ENCODE measurements at places on chromosomes 7 and 10. TPM values are rescaled to one million over a fixed set of nuclear protein-coding genes. Genes with fewer than 3 reads are reported as not detected.
A peak's percentile ranks its signal among the peaks of the same experiment; 100 is the strongest.

DNA sequence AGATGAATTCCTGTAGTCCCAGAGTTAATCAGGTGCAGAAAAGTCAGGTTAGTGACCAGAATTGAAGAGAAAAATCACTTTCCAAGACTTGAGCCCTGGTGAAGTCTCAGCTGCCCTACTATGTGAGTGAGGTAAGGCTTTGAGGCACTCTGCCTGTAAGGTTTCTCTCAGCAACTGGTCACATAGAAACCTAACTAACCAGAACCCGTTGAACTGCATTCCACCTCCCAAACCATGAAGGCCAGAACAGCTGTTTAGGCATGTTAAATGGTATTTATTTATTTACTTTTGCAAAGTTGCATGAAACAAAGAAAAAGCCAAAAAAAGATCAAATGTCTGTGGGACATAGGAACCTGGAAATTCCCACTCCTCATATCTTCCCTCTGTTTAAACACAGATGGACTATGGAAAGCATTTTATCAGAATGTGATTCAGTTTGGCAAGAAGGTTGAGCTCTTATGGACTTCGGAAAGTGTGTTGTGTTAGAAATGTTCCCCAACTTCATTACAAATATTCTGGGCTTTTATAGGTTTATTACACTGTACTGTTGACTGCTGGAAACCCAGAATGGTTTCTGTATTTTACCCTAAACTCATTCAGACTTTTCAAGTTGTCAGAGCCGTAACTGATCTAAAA lies 12.8 kb upstream of the GPR85 start:
- DNase-seq, result peak; percentile 51

- peak; percentile 19 for DNase-seq
Measured at GRCh38 chr10:70779511-70780369, 5.4 kb downstream of the TBATA start.

Gene ZNF282
- 26.2 TPM for total RNA-seq

- no peak for DNase-seq
Measured at GRCh38 chr7:7212612-7213011, 30.3 kb downstream of the C1GALT1 start.

GRCh38 chr7:15648461-15648961 lies 38.0 kb downstream of the MEOX2 start:
- DNase-seq, result no peak

GRCh38 chr7:1899196-1899595 lies 229.1 kb downstream of the ELFN1 start:
- no peak for DNase-seq

DNA sequence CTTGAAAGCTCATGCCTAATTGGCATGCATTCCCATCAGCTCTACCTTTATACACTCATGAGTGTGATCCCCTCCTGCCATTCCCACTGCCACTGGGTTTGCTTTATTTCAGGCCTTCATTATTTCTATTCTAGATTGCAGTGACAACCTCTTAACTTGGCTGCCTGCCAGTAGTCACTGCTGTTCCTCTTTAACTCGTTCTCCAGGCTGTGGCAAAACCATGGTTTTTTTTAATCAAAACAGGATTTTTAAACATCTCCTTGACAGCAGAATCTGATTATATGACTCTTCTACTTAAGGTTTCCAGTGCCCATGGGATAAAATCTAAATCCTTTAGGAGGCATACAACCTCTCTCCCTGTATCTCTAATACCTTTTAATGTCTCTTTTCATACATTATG lies 223.7 kb upstream of the PCDH15 start:
- peak; percentile 56 for DNase-seq

GRCh38 chr7:94605031-94605430 lies 50.9 kb downstream of the SGCE start:
- no peak for DNase-seq

DNA sequence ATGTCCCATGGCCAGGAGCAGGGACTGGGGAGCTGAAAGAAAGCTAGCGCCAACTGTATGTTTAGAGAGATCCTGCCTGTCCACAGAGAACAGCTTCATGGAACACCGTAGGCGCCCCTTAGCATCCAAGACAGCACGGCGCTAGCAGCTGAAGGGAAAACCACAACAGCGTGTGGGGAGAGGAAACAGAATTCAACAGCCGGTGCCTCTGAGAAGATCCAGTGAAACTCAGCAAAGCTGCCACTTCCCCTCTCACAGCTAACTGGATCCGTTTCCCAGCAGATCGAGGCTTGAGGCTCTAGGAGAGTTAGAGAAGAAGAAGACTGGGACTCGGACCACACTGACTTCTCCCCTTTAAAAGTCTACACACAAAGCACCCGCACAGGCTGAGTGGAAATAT lies 145.0 kb downstream of the MAD1L1 start:
- no peak for DNase-seq

DNA sequence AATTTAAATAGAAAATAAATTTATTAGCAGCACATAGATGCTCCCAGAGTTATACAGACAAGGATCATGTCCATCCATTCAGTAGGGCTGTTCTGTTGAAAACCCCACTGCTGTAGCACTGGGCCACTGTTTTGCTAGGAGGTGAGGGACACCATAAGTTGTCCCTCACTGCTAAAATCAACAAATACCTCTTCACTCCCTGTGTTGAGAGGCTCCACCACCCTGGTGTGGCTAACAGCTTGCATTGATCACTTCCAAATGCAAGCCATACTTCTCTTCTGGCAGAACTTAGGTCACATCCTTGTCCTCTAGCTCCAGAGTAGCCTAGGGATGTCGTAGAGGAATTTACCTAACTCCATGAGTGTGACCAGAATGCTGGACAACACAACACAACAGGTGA lies 55.4 kb downstream of the MDFIC start:
- no peak for DNase-seq

Gene GIMAP6
- total RNA-seq, result 20.9 TPM

GRCh38 chr10:102452672-102453340 lies 1.5 kb upstream of the C10orf95 start:
- no peak for DNase-seq

Gene MNX1
- not detected for total RNA-seq

Gene SGCE
- total RNA-seq, result 266 TPM

DNA sequence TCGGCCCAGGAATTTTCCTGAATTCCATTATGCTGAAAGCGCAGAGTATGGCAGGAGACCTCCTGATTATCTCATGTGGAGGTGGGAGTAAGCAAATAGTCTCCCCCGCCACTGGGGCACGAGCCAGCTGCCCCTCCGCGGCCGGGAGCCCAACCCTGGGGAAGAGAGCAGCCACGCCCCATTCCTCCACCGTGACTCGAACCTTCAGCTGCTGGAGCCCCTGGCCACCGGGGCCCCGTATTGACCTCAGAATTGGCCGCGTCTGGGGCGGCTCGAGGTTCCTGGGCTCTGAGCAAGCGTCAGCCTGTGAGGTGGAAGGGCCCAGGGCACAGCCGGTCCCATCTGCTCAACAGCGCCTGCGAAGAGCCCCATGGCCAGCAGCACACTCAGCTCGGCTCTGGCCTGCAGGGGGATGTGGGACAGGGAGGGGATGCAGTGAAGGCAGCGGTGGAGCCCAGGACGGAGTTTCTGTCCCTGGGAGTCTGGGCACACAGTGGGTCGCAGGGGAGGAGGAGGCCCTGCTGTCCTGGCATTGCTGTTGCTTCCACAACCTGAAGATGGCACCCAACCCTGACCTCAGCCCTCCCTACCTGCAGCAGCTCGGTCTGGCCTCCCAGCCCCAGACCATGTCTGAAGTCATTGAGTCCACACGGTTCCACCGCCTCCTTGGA lies 97.8 kb downstream of the CHST15 start:
- peak; percentile 74 for DNase-seq

DNA sequence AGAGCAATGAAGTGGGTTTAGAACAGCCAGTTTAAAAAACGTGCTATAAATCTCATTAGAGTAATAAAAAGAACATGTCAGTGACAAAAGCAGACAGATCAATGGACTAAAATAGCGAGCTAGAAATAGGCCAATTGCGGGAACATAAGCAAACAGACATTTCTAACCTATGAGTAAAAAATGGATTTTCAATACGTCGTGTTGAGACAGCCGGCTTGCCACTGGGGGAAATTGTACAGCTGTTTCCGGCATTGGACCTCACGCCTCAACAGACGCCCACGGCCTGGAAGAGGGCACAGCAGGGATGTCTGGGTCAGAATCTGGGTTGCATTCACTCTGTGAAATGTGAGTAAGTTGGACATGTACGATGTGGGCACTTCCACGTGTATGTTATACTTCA lies 92.9 kb downstream of the SVOPL start:
- DNase-seq, result peak; percentile 33

Gene LIPK
- total RNA-seq, result 1.1 TPM

Gene CNTNAP2
- 1.9 TPM for total RNA-seq

Gene LRIT2
- not detected for total RNA-seq

DNA sequence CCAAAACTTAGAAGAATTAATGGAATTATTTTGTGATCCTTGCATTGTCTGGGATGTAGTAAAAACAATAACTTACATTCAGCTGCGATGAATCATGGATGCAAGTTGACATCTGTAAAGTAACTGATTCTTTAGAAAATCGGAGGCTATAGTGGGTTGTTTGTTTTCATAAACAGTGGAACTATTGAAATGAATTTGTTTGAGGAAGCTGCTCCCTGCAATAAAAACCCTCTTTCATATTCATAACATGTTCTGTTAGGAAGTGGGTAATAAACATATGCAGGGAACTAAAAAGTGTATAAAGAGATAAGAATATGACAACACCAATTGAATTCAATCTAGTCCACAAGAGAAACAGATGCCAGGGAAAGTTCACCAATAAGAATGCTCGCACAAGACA lies 53.6 kb downstream of the AGMO start:
- no peak for DNase-seq

Gene LRRC18
- not detected for total RNA-seq

DNA sequence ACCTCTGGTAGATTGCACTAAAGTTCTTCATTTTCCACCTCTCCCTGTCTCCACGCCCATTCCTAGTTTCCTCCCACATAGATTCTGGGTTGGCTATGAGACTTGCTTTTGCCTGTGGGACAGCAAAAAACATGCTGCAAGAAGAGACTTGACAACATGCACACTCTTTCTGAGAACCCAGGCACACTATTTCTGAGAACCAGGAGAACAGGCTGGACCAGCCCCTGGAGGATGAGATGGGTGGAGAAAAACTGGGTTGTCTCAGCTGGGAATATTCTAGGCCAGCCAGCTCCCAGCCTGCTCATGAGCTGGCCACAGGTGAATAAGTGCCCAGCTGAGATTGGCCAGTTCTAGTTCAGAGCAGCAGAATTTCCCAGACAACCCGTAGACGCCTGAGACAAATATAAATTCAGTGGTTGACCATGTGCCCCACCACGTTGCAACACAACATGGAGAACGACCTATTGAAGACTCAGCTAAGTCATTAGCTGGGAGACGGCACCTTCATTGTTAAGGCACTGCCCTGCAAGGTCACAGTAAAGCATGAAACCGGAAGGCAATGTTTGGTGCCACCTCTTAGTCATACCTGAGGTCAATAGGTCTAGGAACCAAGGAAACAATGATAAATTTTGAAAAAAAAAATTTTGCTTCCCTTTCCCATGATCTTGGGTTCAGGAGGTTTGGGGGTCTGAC lies 92.7 kb upstream of the AKR1E2 start:
- peak; percentile 68 for DNase-seq

Gene ABCB4
- 3.7 TPM for total RNA-seq

Gene CABCOCO1
- total RNA-seq, result 0.92 TPM

DNA sequence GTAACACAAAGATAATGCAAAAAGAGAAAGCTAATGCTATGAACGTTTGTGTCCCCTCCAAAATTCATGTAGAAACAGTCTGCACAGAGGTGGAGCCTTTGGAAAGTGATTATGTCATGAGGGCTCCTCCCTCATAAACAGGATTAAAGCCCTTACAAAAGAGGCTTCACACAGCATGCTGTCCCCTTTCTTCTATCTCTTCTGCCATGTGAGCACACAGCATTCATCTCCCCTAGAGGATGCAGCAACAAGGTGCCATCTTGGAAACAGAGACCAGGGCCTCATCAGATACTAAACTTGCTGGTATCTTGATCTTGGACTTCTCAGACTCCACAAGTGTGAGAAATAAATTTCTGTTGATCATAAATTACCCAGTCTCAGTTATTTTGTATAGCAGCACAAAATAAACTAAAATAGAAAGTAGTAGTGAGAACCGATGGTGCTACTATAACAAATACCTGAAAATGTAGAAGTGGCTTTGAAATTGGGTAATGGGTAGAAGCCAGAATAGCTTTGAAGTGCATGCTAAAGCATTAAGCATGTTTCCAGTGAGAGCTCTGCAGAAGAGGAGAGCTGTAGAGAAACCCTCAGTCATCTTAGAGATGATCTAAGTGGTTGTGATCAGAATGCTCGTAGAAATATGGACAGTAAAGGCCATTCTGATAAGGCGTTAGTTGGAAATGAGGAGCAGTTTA lies 108.7 kb downstream of the DNAJC1 start:
- DNase-seq, result no peak

Gene SPACDR
- not detected for total RNA-seq

Gene GJD4
- total RNA-seq, result 0.21 TPM

Gene DPCD
- 18.1 TPM for total RNA-seq

Gene TUBB8
- total RNA-seq, result not detected

Gene UNCX
- not detected for total RNA-seq

GRCh38 chr7:127322351-127322750 lies 69.6 kb upstream of the GRM8 start:
- DNase-seq, result no peak

Gene CFAP70
- 1.8 TPM for total RNA-seq

Gene ELMO1
- total RNA-seq, result 59.9 TPM

Gene NPFFR1
- not detected for total RNA-seq

GRCh38 chr7:149833495-149834130 lies 4.6 kb upstream of the ZNF862 start:
- DNase-seq, result no peak

DNA sequence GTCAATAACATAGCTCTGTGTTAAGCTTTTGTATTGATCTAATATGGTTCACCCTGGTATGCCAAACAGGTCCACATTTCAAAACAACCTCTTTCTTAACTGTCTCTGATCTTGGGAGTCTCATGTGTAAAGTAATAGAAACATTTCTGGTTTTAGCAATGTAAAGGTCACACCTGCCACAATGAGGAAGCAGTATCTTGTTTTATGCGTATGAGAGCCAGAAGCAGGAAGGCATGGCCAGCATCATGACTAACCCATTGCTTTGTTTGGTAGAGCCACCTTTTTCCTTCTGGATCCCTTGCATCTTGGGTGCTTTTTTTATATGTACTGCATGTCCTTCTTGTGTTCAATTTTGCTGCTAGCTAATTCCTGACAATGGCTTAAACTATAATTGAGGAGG lies 411.3 kb upstream of the SEMA3C start:
- no peak for DNase-seq

DNA sequence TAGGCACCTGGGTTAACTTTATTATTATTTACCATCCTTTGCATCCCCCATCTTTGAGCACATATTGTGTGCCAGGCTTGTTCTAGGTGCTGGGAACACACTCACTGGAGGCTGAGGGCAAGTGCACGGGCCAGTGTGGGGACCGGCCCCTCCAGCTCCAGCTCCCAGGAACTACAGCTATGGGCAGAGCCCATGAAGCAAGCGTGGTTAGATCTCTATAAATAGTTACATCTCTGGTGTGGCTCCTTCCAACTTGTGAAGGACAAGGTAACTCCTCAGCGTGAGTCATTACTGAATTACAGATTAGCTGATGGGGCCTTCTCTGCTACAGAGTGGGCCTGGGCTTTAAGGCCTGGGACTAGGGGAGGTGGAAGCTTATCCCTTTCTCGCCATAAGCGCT lies 583.5 kb downstream of the SDK1 start:
- DNase-seq, result no peak

- DNase-seq, result no peak
Measured at GRCh38 chr10:58775960-58776567, 263.4 kb downstream of the BICC1 start.

- DNase-seq, result peak; percentile 10
Measured at GRCh38 chr7:23759671-23760391, 49.8 kb downstream of the STK31 start.

Gene MEPCE
- total RNA-seq, result 23.9 TPM
